B cell (primary cell): ENCODE measurements at places on chromosomes 6 and 20. TPM values are rescaled to one million over a fixed set of nuclear protein-coding genes. Genes with fewer than 3 reads are reported as not detected.

- DNase-seq, result no peak
Measured at GRCh38 chr6:120103618-120104017, 754.1 kb upstream of the MAN1A1 start.

DNA sequence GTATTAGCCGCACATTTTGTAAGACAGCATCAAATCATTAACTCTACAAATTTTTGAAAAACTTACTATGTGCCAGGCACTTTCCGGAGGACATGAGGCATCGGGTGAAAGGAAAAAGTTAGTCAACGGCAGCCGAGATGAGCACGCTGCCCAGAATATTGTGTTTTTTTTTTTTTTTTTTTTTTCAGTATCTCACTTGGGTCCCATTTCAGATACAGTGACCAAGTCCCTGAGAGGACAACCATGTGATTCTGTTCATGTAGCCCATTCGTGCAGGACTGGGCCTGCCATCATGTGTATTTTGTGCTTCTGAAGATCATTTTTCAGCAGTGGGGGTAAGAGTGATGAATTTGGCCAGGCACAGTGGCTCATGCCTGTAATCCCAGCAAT is 1.3 kb downstream of the SLA2 start:
- DNase-seq, result no peak

DNA sequence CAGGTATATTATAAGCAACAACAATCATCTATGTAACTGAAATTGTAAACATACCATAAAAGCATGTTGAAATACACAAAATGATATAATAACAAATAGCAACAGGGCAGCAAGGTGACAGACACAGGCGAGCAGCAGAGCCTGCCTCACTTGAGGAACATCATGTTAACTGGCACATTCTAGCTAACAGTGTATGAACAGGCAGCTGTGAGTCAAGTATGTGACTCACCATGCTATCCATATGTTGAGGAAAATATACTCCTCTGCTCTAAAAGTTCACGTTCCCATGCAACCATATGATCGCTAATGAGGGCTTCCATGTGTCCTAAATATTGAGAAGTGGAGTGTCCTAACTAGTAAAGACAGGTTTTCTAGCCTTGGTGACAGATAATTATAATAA is 18.4 kb downstream of the SERAC1 start:
- DNase-seq, result no peak

DNA sequence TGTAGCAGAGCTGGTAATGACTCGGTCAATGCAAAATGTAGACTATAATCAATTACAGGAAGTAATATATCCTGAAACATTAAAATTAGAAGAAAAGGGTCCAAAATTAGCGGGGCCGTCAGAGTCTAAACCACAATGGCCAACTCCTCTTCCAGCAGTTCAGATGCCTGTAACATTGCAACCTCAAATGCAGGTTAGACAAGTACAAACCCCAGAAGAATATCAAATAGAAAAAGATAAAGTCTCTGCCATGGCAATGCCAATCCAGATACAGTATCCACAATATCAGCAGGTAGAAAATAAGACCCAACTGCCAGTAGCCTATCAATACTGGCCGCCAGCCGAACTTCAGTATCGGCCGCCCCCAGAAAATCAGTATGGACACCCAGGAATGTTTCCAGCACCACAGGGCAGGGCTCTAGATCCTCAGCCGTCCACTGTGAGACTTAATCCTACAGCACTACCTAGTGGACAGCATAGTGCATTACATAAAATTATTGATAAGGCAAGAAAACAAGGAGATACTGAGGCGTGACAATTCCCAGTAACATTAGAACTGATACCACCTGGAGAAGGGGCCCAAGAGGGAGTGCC is 158.4 kb downstream of the GPX5 start:
- peak; percentile 53 for DNase-seq

DNA sequence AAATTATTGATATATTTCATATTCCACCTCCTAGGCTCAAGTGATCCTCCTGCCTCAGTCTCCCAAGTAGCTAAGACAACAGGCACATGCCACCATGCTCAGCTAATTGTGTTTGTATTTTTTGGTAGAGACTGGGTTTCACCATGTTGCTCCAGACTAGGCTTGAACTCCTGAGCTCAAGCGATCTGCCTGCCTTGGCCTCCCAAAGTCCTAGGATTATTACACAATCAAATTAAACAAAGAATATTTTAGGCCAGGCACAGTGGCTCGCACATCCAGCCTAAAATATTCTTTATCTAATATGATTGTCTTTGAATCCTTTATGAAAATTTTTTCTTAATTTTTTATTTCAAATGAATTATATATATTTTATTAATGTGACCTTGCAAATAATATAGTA is 17.8 kb downstream of the ME1 start:
- DNase-seq, result no peak

DNA sequence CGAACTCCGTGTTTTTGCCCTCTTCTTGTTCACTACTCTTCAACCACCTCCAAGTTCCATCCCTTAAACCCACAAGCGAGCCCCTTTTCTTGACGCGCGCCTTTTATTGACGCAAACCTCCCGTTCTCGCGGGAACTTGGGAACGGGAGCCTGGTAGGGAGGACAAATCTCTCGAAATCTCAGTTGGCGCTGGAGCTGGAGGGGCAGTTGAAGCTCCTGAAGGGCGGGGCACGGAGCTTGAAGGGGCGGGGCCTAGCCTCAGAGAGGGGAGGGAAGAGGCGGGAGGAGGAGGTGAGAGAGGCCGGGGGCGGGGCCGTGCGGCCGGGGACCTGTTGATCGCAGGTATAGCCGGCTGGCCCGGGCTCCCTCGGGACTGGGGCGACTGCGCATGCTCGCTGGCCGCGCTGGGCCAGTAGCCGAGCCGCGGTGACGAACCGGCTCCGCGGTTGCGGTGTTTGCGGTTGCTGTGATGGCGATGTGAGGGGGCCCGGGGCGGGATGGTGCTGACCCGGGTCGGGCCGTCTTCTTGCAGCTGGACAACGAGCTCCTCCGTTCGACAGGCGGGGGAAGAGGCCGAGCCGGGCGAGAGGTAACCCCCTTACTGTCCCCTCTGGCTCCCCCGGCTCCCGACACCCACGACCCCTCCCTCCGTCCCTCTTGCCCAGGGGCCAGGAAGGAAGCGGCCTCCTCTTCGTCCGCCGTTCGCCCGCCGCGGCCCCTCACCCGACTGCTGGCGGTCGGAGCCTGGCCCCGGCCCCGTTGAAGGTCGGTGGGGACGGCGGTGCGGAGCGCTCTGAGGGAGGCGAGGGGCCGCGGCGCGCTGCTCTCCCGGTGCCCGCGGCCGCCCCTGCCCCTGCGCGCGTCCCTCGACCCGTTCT is at the start of gene FAM135A:
Gene FAM135A (plus strand): TSS at position 395 of the 878 bp plus-strand sequence. CDS start 14,835 bp downstream, outside the sequence.
- DNase-seq, result peak; percentile 97

DNA sequence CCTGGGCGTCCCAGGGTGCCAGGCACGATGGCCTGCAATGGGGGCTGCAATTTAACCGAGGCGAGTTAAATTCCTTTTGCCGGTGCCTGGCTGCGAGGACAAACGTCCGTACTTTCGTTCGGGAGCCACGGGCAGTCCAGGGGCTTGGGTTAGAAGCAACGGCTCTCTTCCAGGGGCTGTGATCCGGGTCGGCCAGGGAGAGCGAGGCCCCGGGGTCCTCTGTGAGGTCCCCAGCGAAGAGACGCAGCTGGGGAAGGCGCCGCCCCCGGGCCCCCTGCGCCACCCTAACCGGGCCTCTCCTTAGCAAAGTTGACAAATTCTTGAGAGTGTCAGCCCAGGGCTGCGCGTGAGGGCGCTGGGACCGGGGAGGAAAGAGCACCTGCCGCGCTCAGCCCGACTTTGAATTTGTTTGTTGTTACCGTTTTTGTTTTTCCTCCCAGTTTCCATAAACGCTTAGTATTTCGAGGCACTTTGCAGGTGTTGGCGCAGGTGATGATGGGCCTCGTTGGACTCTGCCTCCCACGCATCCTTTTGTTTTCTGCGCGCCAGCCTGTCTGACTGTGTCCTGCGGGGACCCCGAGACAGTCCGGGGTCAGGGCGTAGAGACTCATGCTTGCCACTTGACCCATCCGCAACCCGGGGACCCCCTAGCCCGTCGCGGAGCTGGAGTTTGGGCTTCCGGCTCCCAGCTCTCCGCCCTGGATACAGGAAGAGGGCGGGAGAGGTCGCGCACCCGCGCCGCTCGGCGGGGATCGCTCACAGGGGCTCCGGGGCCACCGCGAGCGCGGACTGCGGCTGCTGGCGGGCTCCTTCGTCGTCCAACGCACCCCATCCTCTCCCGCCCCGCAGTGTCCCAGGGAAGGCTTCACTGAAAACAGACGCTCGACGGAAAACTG is 5.8 kb downstream of the OLIG3 start:
- peak; percentile 64 for DNase-seq

DNA sequence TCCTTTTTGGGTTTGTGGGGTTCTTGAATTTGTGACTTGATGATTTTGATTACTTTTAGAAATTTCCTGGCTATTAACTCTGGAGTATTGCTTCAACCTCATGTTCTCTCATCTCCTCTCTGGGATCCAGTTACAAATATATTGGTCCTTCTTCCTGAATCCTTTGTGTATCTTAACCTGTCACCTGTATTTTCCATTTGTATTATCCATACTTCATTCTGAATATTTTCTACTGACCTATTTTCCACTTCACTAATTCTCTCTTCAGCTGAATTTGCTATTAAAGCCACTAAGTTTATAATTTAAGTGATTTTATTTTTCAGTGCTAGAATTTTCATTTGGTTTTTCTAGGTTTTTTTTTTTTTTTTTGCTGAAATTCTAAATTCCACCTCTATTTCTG is 6.4 kb upstream of the BHLHE23 start:
- DNase-seq, result no peak

Gene CLPSL2
- polyA plus RNA-seq, result not detected in 2 replicates

Gene PDYN
- polyA plus RNA-seq, result not detected in 2 replicates

Gene PNPLA1
- polyA plus RNA-seq, result 0.10 TPM in 1 of 2 replicates, not detected in the other

Gene WFDC10B
- polyA plus RNA-seq, result 0.30 TPM in 1 of 2 replicates, not detected in the other

Gene CFAP206
- not detected in 2 replicates for polyA plus RNA-seq

Gene CLIC5
- polyA plus RNA-seq, result 0.37 and 0.97 TPM in 2 replicates

Gene ECI2
- polyA plus RNA-seq, result 12.8 and 15.2 TPM in 2 replicates

Gene IMPG1
- not detected in 2 replicates for polyA plus RNA-seq

Gene TAGAP
- 242 and 246 TPM in 2 replicates for polyA plus RNA-seq

Gene PSORS1C2
- polyA plus RNA-seq, result not detected in 2 replicates
